ENCODE measurements at places on chromosomes 4 and X.

DNA sequence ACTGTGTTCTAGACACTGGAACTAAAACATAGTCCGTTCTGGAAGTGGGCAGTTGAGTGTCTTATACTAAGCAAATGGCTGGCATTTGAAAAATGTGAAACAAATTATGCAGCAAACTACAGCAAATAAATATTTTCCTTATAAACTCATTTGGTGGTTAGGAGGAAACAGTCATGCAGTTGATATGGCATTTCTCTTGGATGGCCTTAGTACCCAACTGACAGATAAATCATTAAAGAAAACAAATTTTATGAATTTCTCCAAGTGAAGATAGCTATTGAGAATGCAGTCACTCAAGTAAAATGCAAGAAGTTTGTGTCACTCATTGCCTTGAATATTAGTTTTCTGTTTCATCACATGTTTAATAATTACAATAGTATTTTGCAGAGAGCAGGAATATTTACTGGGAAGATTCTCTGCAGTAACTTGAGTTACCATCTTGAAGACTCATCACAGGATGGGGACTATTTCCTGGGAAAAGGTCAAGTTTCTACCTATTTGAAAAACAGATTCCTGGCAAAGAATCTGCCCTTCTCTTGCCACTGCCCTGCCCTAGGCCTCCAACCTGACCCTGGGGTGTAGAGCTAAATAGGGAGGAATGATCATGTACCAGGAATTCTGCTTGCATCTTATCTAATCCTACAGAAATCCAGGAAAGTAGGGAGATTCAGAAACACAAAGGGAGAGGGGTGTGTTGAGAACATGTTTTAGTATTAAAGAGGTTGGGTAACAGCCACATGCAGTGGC lies 105.9 kb downstream of the SH3RF1 start:
- no peak for DNase-seq

DNA sequence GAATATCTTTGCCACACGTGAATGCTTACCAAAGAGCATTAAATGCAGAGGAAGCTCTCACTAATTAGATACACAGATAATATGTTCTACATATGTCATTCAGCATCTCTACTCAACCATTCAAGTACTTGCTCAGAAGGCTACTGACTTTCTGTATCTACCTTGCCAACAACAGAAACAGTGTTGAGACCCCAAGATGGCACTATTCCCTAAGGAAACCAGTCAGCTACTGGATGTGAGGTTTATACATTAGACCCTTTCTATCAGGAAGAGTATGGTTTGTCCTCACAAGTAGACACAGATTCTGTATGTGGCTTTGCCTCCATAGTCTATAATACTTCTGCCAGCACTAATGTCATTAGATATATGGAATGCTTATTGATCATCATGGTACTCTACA lies 443.9 kb upstream of the INTU start:
- DNase-seq: no peak

- no peak for DNase-seq
These were observed 341.4 kb downstream of the GUCY2F start for GRCh38 chrX:109140463-109140862.

DNA sequence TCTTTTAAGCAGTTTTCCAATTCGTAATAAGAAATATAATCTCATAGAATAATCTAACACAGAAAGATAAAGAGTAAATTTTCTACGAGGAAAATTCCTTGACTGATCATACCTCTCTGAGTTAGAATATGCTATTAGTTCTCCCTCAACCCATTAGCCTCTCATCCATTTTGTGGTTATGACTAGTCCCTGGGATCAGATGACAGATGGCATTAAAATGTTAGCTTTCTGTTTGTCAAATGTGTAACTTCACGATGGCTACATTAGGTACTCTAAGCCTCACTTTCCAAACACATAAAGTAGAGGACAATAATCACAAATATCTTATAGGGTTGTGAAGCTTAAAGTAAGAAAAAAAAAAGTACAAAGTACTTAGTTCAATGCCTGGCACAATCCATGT lies 112.2 kb downstream of the ZAR1 start:
- DNase-seq: no peak

- DNase-seq: no peak
These were observed 6.2 kb upstream of the ZCCHC13 start for GRCh38 chrX:74297766-74298165.

DNA sequence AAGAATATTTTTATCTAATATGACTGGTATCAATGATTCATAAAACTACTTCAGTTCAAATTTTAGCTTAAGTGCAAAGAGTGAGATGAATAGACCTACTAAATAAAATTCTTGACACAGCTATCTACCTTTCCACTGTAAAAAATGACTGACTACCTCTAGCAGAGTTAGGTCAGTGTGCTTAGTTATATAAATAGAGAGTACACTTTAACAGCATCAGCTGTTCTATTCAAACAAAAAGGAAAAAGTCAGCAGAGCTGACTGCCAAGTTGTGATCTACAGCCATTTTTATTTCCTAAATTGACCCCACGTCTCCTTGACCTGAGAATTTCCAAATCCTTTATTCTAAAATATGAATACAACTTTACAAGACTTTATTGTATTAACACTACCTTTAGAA lies 262.4 kb downstream of the CAMK2D start:
- no peak for DNase-seq

- DNase-seq: no peak
These were observed 213.4 kb downstream of the IL15 start for GRCh38 chr4:141849778-141850177.

DNA sequence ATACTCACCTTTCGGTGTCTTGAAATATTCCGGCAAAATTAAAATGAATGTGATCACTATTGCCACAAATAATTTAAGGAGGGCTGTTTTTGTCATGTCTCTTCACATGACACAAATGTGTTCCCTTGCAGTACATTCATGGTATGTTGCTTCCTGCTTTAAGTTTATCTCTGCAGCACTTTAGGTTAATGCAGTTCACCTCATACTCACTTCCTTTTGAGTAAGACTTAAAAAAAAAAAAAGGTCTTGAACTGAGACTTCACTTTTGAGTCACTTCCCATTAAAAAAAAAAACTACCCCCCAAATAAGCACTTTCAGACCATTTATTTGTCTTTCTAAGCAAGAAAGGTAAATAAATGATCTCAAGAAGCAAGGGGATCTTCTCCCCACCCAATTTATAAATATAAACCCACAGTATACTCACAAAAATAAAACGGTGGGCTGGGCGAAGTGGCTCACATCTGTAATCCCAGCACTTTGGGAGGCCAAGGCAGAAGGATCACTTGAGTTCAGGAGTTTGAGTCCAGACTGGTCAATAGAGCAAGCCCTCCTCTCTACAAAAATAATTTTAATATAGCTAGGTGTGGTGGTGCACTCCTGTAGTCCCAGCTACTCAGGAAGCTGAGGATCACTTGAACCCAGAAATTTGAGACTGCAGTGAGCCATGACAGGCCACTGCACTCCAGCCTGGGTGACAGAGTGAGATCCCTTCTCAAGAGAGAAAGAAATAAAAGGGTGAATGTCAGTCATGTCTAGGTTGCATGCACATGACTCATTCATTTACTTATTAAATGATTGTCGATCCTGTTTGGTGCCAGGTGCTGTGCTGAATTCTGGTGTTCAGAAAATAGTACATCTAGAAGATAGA lies at the start of gene TMEM156:
TSS of gene TMEM156 (minus strand) at position 192 of the 868 bp plus-strand sequence. CDS start at position 96, 96 bp downstream.
- DNase-seq: no peak

DNA sequence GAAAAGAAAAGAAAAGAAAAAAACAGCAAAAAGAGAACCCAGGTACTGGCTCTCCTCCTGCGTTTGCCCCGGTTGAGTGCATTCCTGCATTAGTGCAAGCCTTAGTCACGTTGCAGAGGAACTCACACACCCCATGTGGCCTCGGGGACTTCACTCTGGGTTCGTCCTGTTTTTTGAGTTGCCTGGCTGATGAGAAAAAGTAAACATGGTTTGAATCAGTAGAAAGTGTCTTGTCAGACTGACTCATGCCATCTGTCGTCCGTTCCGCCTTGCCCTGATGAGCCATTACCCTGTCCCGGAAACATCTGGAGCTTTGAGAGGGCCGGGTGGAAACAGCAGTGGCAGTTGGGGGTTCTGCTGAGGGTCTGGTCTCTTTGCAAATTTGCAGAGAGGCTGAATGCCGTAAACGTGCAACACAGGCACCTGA lies 16.3 kb downstream of the CD99 start:
- no peak for DNase-seq

GRCh38 chr4:54495091-54495490 lies 162.7 kb upstream of the KIT start:
- DNase-seq: no peak

- DNase-seq: no peak
These were observed 380.4 kb downstream of the RAPGEF2 start for GRCh38 chr4:159483110-159483781.

DNA sequence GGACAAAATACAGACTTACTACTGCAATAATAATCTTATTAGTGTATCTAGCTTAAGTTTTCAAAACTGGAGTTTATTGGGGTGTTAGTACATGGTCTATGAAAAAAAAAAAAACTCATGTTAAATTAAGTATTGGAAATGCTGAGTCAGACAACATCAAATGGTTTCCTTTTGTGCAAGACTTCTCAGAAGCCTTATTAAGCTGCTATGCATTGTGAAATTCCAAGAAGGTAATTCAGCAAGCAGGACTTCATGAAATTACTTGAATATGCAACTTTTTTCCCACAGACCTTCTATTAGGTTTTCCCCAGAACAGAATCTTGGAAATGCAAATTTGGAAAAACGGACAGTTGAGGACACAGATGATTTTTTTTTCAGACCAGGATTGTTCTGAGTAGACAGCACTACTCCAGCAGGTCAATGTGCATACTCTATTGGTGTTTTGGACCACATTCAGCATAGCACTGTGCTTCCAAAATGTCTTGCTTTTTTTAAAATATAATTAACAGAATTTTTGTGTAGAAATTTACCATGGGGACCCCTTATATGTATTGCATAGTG lies 568.8 kb upstream of the TENM3 start:
- DNase-seq: no peak

- no peak for DNase-seq
These were observed 333.5 kb downstream of the FAM47B start for GRCh38 chrX:35276115-35276514.

DNA sequence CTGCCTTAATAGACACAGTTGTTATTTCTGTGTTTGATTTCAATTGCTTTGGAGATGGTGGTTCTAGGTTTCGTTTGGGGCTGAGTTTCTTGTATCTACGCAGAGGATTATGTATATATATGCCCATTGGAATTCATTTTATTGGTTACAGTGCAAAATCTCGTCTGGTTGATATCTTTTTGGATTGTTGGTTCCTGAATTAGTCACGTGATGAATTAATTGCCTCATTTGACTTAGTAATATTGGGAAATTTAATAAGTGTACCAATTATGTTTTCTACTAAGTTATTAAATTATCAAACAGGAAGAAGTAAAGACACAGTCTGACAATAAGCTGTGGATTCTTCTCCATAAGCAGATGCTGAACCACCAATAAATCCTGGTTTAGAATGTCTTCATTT lies 467.9 kb upstream of the TENM3 start:
- no peak for DNase-seq

DNA sequence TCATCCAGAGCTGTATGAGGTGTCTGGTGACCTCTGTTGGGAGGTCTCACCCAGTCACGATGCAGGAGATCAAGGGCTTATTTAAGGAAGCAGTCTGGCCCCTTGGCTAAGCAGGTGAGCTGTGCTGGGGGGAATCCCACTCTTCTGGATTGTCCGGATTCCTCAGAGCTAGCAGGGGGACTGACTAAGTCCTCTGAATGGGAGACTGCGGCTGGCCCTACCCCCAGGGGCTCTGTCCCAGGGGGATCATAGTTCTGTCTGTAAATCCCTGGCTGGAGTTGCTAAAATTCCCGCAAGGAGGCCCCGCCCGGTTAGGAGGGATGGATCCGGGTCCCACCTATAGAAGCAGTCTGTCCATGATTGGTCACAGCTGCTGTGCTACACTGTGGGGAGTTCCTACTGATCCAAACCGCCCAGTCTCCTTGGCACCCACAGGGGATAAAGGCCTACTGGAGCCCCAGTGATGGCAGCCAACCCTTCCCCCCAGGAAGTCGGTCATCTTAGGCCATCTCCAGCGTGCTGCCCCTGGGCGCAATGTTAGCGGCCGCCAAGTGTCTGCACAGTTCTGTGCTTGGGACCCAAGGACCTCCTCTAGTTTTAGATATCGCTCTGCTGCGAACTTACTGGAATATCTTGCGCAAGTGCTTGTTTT lies 118.2 kb upstream of the KLF8 start:
- no peak for DNase-seq

DNA sequence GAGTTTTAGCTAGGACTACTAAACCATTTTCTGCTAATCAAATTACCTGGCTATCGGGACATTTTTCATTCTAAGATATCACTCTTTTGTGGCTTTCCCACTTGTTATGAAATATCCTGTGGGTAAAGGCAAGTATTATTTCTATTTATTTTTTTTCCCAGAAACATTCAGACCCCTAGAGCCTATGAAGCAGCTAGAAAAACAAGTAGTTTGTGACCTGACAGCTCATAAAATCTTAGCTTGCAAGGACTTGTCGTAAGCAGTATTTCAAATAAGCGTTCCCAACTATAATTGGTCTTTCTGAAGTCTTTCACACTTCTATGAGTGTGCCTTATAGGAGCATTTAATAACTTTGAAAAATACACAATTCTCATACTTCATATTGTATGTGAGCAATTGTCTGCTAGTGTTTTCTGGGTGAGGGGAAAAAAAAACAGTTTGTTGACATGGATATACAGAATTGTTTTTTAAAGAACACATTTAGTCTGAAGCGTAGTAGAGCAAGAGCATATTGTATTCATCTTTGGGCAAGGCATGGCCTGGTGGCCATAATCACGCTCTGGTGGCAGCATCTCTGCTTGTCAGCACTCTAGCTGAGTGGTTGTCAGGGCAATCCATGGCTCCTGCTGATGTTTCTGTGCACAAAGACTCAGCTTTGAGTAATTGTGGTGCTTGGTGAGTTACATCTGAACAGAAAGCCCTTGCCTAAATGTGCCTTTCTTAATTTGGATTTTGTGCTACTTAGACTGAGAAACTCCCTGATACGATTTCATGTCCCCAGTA lies 2.6 kb downstream of the MCUB start:
- DNase-seq: no peak

Data from activated T-helper 1 cell treated with Interleukin-2 at 50 U/mL for 16 hours (primary cell).